Endodermal cell (in vitro differentiated cells): ENCODE measurements at places on chromosomes 2 and 18. TPM values are rescaled to one million over a fixed set of nuclear protein-coding genes. Genes with fewer than 3 reads are reported as not detected.

- no peaks in the 10 kb centered on the region for H3K4me1 ChIP-seq
- no peak overlapping the region for H3K4me3 ChIP-seq
- no peak overlapping the region for H3K27ac ChIP-seq
Measured at GRCh38 chr2:160457588-160457987, 36.0 kb downstream of the RBMS1 start.

- H3K27me3 ChIP-seq = no peaks in the 10 kb centered on the region
- no peak for DNase-seq
- no peaks in the 10 kb centered on the region for H3K4me1 ChIP-seq
- no peak overlapping the region for H3K4me3 ChIP-seq
- H3K27ac ChIP-seq = peak overlapping the region; percentile 36
Measured at GRCh38 chr2:48728840-48729239, 26.7 kb downstream of the LHCGR start.

GRCh38 chr2:138280999-138281695 is 220.4 kb upstream of the SPOPL start:
- H3K36me3 ChIP-seq = no peaks in the 10 kb centered on the region
- H3K4me1 ChIP-seq = peaks cover 7% of the 10 kb centered on the region
- H3K4me3 ChIP-seq = no peak overlapping the region
- no peak for DNase-seq
- H3K27me3 ChIP-seq = no peaks in the 10 kb centered on the region
- no peak overlapping the region for H3K27ac ChIP-seq

- H3K27me3 ChIP-seq = no peaks in the 10 kb centered on the region
- H3K36me3 ChIP-seq = no peaks in the 10 kb centered on the region
- H3K4me1 ChIP-seq = peaks cover 7% of the 10 kb centered on the region
- DNase-seq = peak; percentile 92
Measured at GRCh38 chr2:127637725-127638252, 8.2 kb upstream of the GPR17 start.

GRCh38 chr2:67544286-67544685 is 147.2 kb downstream of the ETAA1 start:
- no peak for DNase-seq
- H3K27ac ChIP-seq = no peak overlapping the region
- H3K36me3 ChIP-seq = no peaks in the 10 kb centered on the region
- H3K4me1 ChIP-seq = peaks cover 9% of the 10 kb centered on the region

DNA sequence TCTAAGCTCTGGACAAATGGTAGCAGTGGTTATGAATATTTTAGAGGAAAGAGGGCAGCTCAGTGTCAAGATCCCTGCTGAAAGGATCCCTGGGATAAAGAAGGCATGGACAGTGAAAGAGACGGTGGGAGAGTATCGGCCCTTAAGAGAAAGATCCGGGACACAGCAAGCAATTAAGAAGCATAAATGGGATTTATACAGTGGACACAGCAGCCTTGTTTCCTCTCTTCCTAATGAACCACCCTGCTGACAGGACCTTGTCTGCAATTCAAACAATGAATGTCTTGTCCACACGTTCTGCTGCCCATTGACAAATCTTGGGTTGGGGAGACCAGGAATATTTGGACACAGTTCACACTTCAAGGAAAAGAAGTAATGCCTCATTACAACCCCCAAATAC is 16.5 kb downstream of the CPLX4 start:
- peaks cover 19% of the 10 kb centered on the region for H3K27me3 ChIP-seq
- no peak overlapping the region for H3K27ac ChIP-seq
- H3K4me1 ChIP-seq = no peaks in the 10 kb centered on the region

DNA sequence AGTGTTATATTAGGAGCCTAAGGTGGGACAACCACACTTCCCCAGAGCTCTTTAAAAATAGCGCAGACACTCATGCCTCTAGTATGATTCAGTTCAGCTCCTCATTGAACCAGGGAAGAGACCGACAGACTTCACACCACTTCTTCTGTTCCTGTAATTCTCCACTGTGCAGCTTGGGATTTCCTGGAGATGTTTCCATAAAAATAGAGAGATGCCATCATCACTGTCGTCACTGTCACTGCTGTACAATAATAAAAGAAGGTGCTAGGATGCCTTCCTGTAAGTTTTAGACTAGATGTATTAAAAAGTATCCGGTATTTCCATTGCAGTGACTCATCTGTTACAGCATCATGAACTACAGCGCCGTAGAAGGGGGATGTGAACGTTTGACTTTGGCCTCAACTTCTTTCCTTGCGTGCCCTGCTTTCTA is 110.9 kb downstream of the FAM210A start:
- H3K4me3 ChIP-seq = no peak overlapping the region
- peaks cover 6% of the 10 kb centered on the region for H3K27me3 ChIP-seq
- H3K4me1 ChIP-seq = peaks cover 14% of the 10 kb centered on the region
- H3K27ac ChIP-seq = no peak overlapping the region
- no peaks in the 10 kb centered on the region for H3K36me3 ChIP-seq
- no peak for DNase-seq

DNA sequence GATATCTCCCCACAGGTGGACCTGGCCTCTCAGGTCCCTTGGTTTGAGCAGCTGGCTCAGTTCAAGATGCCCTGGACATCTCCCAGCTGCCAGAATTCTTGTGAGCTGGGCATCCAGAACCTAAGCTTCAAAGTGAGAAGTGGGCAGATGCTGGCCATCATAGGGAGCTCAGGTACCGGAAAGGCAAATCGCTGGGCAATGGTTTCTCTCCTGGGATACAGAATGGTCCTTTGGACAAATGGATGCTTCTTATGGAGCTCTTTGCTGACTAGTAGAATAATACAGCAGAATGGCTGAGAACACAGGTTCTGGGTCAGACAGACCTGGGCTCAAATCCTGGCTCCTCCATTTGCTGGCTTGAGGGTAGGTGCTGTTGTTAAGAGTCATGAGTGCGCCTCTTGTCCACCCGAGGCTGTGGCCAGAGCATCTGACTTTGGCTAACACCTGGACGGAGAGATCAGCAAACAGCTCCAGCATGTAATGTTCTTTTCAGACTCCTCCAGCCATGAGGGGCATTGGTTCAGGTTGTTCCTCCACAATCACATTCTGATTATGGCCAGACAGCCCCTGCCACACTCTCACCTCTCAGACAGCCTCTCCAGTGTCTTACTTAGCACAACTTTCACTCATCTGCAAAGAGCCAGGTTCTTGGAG is 7.5 kb downstream of the ABCG8 start:
- H3K27me3 ChIP-seq = peaks cover 11% of the 10 kb centered on the region
- DNase-seq = peak; percentile 26
- no peaks in the 10 kb centered on the region for H3K36me3 ChIP-seq
- H3K4me1 ChIP-seq = no peaks in the 10 kb centered on the region
- no peak overlapping the region for H3K27ac ChIP-seq

DNA sequence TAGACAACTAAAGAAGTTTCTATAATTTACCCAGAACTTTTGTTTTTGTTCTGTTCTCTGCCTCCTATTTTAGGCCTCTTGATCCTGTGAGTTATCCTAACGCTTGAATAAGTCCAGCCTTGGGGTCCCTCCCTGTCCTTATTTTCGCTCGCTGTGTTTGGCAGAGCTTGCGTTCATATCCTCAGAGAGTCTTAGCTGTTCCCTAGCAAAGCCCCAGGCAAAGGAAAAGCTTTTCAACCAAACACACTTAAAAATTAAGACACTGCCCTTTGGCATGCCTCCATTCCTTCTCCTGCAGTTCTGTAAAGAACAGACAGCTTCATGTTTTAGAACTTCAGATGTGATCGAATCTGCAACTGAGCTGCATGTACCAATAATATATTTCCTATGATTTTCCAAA is 517.2 kb downstream of the SUCLG1 start:
- no peaks in the 10 kb centered on the region for H3K36me3 ChIP-seq
- H3K27me3 ChIP-seq = no peaks in the 10 kb centered on the region
- H3K4me1 ChIP-seq = peaks cover 4% of the 10 kb centered on the region
- DNase-seq = no peak

GRCh38 chr2:81050580-81051095 is 746.1 kb upstream of the LRRTM1 start:
- peaks cover 13% of the 10 kb centered on the region for H3K27me3 ChIP-seq
- H3K27ac ChIP-seq = no peak overlapping the region
- H3K4me3 ChIP-seq = no peak overlapping the region
- H3K4me1 ChIP-seq = peaks cover 11% of the 10 kb centered on the region
- H3K36me3 ChIP-seq = no peaks in the 10 kb centered on the region
- DNase-seq = no peak

DNA sequence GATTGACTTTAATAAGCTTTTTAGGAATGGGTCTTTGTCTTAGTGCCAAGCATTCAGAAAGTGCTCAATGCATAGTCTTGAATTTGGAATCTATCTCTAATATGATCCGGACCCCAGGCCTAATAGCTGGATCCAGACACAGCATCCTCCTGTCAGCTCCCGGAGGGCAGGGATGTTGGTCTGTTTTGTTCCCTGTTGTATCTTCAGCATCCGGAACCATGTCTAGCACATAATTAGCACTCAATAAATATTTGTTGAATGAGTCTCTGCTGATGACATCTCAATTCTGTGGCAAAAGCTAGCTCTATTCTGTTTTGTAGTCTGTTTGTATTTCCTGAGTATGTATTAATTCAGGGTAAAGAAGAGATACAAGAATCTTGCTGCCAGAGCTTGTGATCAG is 169.1 kb downstream of the DCDC2C start:
- no peaks in the 10 kb centered on the region for H3K27me3 ChIP-seq
- H3K4me1 ChIP-seq = peaks cover 15% of the 10 kb centered on the region
- peak overlapping the region; percentile 67 for H3K4me3 ChIP-seq
- no peaks in the 10 kb centered on the region for H3K36me3 ChIP-seq
- no peak overlapping the region for H3K27ac ChIP-seq

GRCh38 chr2:169975221-169975620 is 148.0 kb downstream of the UBR3 start:
- peaks cover 4% of the 10 kb centered on the region for H3K36me3 ChIP-seq
- no peak for DNase-seq
- no peaks in the 10 kb centered on the region for H3K27me3 ChIP-seq
- H3K4me3 ChIP-seq = no peak overlapping the region
- no peaks in the 10 kb centered on the region for H3K4me1 ChIP-seq

GRCh38 chr2:155839991-155840390 is 492.5 kb downstream of the NR4A2 start:
- H3K27me3 ChIP-seq = no peaks in the 10 kb centered on the region
- no peaks in the 10 kb centered on the region for H3K4me1 ChIP-seq
- no peak overlapping the region for H3K27ac ChIP-seq

GRCh38 chr2:48508461-48509124 is 21.4 kb upstream of the STON1 start:
- DNase-seq = peak; percentile 80
- H3K4me3 ChIP-seq = peak overlapping the region; percentile 50
- H3K36me3 ChIP-seq = peaks cover 74% of the 10 kb centered on the region
- H3K4me1 ChIP-seq = peaks cover 8% of the 10 kb centered on the region
- no peaks in the 10 kb centered on the region for H3K27me3 ChIP-seq

DNA sequence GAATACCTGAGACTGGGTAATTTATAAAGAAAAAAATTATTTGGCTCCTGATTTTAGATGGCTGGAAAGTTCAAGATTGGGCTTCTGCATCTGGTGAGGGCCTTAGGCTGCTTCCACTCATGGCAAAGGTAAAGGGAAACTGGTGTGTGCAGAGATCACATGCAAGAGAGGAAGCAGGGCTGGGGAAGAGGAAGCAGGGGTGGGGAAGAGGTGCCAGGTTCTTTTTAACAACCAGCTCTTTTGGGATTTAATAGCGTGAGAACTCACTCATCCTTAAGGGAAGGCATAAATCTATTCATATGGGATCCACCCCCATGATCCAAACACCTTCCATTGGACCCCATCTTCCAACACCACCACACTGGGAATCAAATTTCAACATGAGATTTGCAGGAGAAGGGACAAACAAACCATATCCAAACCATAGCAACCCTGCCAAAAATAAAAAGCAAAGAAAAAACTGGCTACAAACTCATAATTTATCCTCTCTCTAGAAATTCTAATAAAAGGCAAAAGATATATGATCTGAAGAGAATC is 30.4 kb downstream of the PRKRA start:
- peaks cover 3% of the 10 kb centered on the region for H3K36me3 ChIP-seq
- H3K4me3 ChIP-seq = no peak overlapping the region
- no peaks in the 10 kb centered on the region for H3K27me3 ChIP-seq
- DNase-seq = no peak

- H3K27ac ChIP-seq = no peak overlapping the region
- H3K27me3 ChIP-seq = no peaks in the 10 kb centered on the region
- H3K36me3 ChIP-seq = no peaks in the 10 kb centered on the region
- H3K4me1 ChIP-seq = no peaks in the 10 kb centered on the region
Measured at GRCh38 chr2:147524912-147525311, 319.9 kb upstream of the ACVR2A start.

DNA sequence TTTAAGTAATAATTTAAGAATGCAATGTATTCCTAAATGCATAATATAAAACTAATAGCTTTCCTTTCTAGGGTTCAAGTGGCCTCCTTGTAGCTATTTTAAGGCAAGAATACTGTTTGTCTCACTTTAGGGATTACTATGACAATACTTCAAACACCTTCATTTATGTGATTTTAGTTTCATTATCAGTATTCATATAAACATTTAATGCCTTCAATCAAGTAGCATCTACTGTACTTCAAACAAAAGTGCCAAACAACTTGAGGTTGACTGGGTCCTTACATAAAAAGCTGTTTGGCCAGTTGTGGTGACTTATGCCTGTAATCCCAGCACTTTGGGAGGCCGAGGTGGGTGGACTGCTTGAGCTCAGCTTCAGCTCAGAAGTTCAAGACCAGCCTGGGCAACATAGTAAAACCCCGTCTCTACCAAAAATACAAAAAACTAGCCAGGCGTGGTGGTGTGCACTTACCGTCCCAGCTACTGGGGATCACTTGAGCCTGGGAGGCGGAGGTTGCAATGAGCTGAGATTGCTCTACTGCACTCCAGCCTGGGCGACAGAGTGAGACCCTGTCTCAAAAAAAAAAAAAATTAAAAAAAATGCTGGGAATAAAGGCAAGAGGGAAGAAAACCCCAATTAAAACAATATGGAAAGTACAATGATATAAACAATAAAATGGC is 9.3 kb downstream of the MEX3C start:
- DNase-seq = no peak
- H3K27ac ChIP-seq = no peak overlapping the region
- H3K36me3 ChIP-seq = peaks cover 96% of the 10 kb centered on the region
- no peaks in the 10 kb centered on the region for H3K27me3 ChIP-seq
- H3K4me1 ChIP-seq = no peaks in the 10 kb centered on the region

GRCh38 chr2:106191511-106192016 is 2.5 kb downstream of the UXS1 start:
- peak; percentile 53 for DNase-seq
- no peak overlapping the region for H3K27ac ChIP-seq
- no peaks in the 10 kb centered on the region for H3K36me3 ChIP-seq
- no peaks in the 10 kb centered on the region for H3K27me3 ChIP-seq
- H3K4me3 ChIP-seq = no peak overlapping the region

- no peaks in the 10 kb centered on the region for H3K4me1 ChIP-seq
- no peaks in the 10 kb centered on the region for H3K27me3 ChIP-seq
- H3K36me3 ChIP-seq = no peaks in the 10 kb centered on the region
- no peak overlapping the region for H3K27ac ChIP-seq
- no peak overlapping the region for H3K4me3 ChIP-seq
- DNase-seq = no peak
Measured at GRCh38 chr2:26718949-26719686, 26.6 kb downstream of the KCNK3 start.

GRCh38 chr2:60306267-60306861 is 247.1 kb downstream of the BCL11A start:
- H3K4me3 ChIP-seq = no peak overlapping the region
- H3K4me1 ChIP-seq = no peaks in the 10 kb centered on the region
- H3K36me3 ChIP-seq = no peaks in the 10 kb centered on the region
- no peak overlapping the region for H3K27ac ChIP-seq
- DNase-seq = no peak

GRCh38 chr2:223086370-223086981 is 34.5 kb downstream of the KCNE4 start:
- no peaks in the 10 kb centered on the region for H3K27me3 ChIP-seq
- no peak for DNase-seq
- H3K36me3 ChIP-seq = no peaks in the 10 kb centered on the region
- no peaks in the 10 kb centered on the region for H3K4me1 ChIP-seq
- no peak overlapping the region for H3K4me3 ChIP-seq

The RETREG2 gene
- 64.1 and 67.0 TPM in 2 replicates for total RNA-seq

The ST8SIA5 gene
- 0.24 and 0.29 TPM in 2 replicates for total RNA-seq

The PDE11A gene
- 0.49 to 1.9 TPM (median 0.53 TPM) in 3 replicates for total RNA-seq

The ACTR1B gene
- total RNA-seq = 65.6 and 71.8 TPM in 2 replicates

The POTEJ gene
- not detected in 3 replicates for total RNA-seq

The GLI2 gene
- total RNA-seq = 17.0 and 21.1 TPM in 2 replicates

The CD207 gene
- total RNA-seq = not detected in 2 replicates

The RAB27B gene
- total RNA-seq = 0.09 to 0.42 TPM (median 0.40 TPM) in 3 replicates
